HFF-Myc (cell line): ENCODE measurements at places on chromosomes 13 and 19.

DNA sequence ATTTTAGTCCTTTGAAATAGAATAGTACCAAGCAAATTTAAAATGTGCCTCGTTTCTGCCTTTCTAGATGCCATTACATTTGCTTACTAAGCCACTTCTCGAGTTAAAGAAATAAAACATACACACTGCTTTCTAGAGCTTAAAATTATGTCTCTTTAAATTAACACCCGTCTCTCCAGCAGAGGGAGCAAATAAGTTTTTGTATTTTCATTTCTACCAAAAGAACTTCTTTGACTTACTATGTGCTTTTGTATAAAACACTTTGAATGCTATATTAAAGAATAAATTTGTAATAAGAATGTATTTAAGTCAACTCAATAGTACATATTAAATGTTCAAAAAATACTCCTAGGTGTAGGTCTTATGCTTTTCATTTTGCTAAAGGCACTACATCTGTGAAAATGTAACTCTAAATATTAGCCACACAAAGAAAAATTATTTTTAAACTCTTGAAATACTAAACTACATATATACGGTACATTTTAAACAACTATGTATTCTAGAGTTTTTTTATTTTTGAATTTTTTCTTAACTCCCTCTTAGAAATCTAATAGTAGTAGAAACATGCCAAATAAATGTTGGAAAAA lies 269.3 kb upstream of the MIR17HG start:
- no peak for DNase-seq

- no peak for DNase-seq
Observed at GRCh38 chr19:22422211-22422610, at the start of gene ZNF98. Gene ZNF98, minus strand, starts transcription at chr19:22422346. Its CDS starts 122 bp downstream, at chr19:22422224.

- DNase-seq, result no peak
Observed at GRCh38 chr19:28217022-28217421, 995.9 kb downstream of the UQCRFS1 start.

GRCh38 chr19:16247353-16248182 lies 49.9 kb downstream of the AP1M1 start:
- peak; percentile 17 for DNase-seq
